CD4-positive, alpha-beta memory T cell (primary cell): ENCODE measurements at places on chromosomes 7 and 10. TPM values are rescaled to one million over a fixed set of nuclear protein-coding genes. Genes with fewer than 3 reads are reported as not detected.

DNA sequence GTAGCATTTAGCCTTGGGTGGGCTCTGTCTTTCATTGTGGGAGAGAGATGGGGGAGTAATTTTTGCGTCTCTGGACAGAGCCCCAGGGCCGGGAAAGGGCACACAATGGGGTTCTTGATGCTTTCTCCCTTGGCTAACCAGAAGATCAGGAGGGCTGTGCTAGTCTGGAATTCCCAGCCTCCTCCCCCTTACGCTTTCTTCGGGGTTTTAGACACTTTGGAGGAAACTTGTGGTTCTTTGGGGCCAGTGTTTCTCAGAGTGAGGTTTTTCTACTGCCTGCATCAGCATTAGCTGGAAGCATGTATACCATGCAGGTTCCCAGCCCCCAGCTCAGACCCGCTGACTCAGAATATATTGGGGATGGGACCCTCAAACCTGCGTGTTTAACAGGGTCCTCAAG lies 7.0 kb downstream of the NEURL1 start:
- no peaks in the 10 kb centered on the region for H3K36me3 ChIP-seq
- H3K27me3 ChIP-seq: no peaks in the 10 kb centered on the region
- H3K4me3 ChIP-seq: no peak overlapping the region
- DNase-seq: no peak

DNA sequence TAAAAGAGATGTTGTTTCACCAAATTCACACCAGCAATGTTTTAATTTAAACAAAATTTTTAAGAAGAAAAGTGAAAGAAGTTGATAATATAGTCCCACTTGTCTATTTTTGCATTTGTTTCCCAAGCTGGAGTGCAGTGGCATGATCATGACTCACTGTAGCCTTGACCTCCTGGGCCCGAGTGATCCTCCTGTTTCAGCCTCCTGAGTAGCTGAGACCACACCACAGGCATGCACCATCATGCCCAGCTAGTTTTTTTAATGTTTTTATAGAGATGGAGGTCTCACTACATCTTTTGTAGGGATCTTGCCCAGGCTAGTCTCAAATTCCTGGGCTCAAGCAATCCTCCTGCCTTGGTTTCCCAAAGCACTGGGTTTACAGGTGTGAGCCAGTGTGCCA lies 14.1 kb upstream of the NDUFA5 start:
- H3K36me3 ChIP-seq: no peaks in the 10 kb centered on the region
- no peak overlapping the region for H3K27ac ChIP-seq
- no peaks in the 10 kb centered on the region for H3K4me1 ChIP-seq
- no peak overlapping the region for H3K4me3 ChIP-seq
- DNase-seq: no peak
- no peaks in the 10 kb centered on the region for H3K27me3 ChIP-seq

DNA sequence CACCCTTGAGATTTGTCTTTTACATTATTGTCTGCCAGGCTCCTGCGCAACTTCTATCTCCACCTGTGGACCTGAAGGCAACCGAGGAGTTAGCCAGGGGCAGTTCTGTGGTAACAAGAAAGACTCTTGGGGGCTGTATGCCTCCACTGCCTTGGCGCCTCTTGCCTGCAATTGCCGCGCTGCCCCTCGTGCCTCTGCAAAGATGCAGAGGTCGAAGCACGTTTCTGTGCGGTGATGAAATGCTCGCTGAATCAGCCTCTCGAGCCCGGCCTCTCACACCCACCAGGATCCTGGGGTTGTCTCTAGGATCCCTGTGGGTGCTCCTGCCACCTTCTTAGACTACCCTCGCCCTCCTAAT lies 486 bp upstream of the LHFPL3 start:
- H3K4me1 ChIP-seq: no peaks in the 10 kb centered on the region
- H3K27ac ChIP-seq: no peak overlapping the region
- no peak overlapping the region for H3K4me3 ChIP-seq
- H3K36me3 ChIP-seq: no peaks in the 10 kb centered on the region

- no peak overlapping the region for H3K4me3 ChIP-seq
- H3K27ac ChIP-seq: no peak overlapping the region
- H3K27me3 ChIP-seq: no peaks in the 10 kb centered on the region
- DNase-seq: no peak
These were observed 54.3 kb downstream of the EGFR start for GRCh38 chr7:55073051-55073511.

- no peak overlapping the region for H3K27ac ChIP-seq
- H3K4me1 ChIP-seq: no peaks in the 10 kb centered on the region
- no peak for DNase-seq
- no peaks in the 10 kb centered on the region for H3K27me3 ChIP-seq
- no peaks in the 10 kb centered on the region for H3K36me3 ChIP-seq
These were observed 695.1 kb downstream of the TNS3 start for GRCh38 chr7:46886669-46887374.

The ABCC2 gene
- 1.1 TPM for polyA plus RNA-seq

- H3K36me3 ChIP-seq: no peaks in the 10 kb centered on the region
- no peak overlapping the region for H3K27ac ChIP-seq
- no peaks in the 10 kb centered on the region for H3K27me3 ChIP-seq
- DNase-seq: no peak
- no peak overlapping the region for H3K4me3 ChIP-seq
- peaks cover 66% of the 10 kb centered on the region for H3K4me1 ChIP-seq
These were observed 75.9 kb downstream of the CCNY start for GRCh38 chr10:35412003-35412723.

- no peak for DNase-seq
- H3K4me3 ChIP-seq: no peak overlapping the region
- H3K4me1 ChIP-seq: no peaks in the 10 kb centered on the region
These were observed 11.5 kb downstream of the LIPJ start for GRCh38 chr10:88598055-88598454.

The MLXIPL gene
- not detected for polyA plus RNA-seq

GRCh38 chr10:57983281-57983791 lies 284.4 kb downstream of the IPMK start:
- no peak overlapping the region for H3K27ac ChIP-seq
- H3K27me3 ChIP-seq: no peaks in the 10 kb centered on the region
- H3K4me3 ChIP-seq: no peak overlapping the region
- DNase-seq: no peak

DNA sequence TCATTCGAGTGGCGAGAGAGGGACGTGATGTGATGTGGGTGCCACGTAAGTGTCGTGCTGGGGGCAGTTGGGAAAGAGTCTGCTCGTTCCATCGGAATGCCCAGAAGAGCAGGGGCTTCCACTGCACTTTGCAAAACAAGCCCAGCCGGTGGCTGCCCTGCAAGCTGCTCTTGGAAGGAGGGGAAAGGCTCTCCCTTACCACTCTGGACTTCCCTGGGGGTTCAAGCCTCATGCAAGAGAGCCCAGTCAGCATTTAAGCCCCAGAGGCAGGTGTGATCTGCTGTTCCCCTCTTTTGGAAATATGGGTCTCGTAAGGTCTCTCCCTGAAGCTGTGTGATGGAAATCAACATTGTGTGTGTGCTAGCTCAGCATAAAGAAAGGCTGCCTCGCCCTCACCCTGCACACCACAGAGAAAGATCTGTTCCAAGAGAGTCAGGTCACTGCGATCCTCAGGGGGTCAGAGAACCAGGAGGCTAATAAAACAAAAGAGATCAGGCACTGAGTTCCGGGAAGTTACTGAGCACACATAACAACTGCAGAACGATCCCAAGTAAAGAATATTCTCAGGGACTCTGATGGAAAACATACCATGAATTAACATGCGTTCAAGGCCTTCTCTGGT lies 212.5 kb downstream of the ADAM12 start:
- H3K4me1 ChIP-seq: no peaks in the 10 kb centered on the region
- H3K27me3 ChIP-seq: no peaks in the 10 kb centered on the region
- H3K27ac ChIP-seq: no peak overlapping the region
- DNase-seq: no peak

GRCh38 chr7:2641406-2642393 lies 9.9 kb downstream of the TTYH3 start:
- no peak overlapping the region for H3K27ac ChIP-seq
- peaks cover 14% of the 10 kb centered on the region for H3K4me1 ChIP-seq

- no peak overlapping the region for H3K27ac ChIP-seq
- no peaks in the 10 kb centered on the region for H3K36me3 ChIP-seq
- peaks cover 29% of the 10 kb centered on the region for H3K4me1 ChIP-seq
These were observed 83.3 kb downstream of the PAX2 start for GRCh38 chr10:100828738-100829096.

DNA sequence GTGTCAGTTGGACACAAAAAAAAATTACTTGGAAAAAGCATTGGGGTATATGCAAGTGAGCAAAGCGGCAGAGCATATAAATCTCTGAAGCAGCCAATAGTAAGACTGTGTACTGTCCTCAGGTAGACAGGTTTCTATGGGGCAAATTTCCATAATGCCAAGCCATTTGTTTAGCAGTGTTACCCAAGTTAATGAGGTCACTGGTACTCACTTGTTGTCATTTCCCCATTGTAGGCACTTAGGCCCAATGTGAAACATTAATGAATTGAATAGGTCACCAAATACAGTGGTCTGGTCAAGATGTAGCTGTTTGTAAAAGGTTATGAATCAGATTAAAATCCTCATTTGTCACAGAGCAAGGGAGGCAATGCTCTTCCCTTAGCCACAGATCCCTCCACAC lies 27.5 kb downstream of the HOXA1 start:
- no peaks in the 10 kb centered on the region for H3K27me3 ChIP-seq
- DNase-seq: no peak
- H3K27ac ChIP-seq: no peak overlapping the region
- no peak overlapping the region for H3K4me3 ChIP-seq

The UPF2 gene
- 5.4 TPM for polyA plus RNA-seq

GRCh38 chr10:3574451-3574850 lies 210.6 kb downstream of the KLF6 start:
- H3K36me3 ChIP-seq: no peaks in the 10 kb centered on the region
- no peaks in the 10 kb centered on the region for H3K4me1 ChIP-seq
- H3K27me3 ChIP-seq: no peaks in the 10 kb centered on the region
- H3K4me3 ChIP-seq: no peak overlapping the region

The LFNG gene
- polyA plus RNA-seq: 0.09 TPM

DNA sequence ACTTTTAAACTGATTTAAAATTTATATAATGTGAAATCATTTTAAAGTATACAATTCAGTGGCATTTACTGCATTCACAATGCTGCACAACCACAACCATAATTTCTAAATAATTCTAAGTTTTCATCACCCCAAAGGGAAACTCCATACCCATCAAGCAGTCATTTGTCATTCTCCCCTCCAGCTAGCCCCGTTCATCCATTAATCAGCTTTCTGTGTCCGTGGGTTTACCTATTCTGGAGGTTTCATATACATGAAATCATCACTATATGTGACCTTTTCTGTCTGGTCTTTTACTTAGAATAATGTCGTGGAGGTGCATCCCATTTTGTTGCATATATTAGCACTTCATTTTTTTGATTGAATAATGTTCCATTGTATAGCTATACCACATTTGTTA lies 214.1 kb downstream of the ADK start:
- no peak overlapping the region for H3K27ac ChIP-seq
- no peaks in the 10 kb centered on the region for H3K4me1 ChIP-seq
- no peak overlapping the region for H3K4me3 ChIP-seq
- DNase-seq: no peak
- no peaks in the 10 kb centered on the region for H3K27me3 ChIP-seq

DNA sequence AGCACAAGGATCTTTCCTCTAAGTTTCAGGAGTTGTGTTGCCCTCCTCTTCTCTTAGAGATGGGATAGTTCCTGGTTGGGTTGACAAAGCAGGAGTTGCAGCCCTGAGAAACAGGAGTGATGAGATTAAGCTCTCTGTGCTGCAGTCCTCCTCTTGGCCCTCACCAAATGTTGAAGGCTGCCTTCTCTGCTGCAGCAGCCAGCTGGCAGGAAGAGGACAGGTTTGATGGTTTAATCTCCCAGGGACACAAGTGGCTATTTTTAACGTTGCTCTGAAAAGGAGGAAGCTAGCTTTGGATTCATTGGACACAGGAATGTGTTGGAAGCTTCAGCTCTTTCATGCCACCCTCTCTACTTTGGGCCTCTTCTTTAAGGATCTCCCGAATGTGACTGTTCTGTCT lies 9.4 kb downstream of the STRIP2 start:
- DNase-seq: no peak
- no peaks in the 10 kb centered on the region for H3K36me3 ChIP-seq

DNA sequence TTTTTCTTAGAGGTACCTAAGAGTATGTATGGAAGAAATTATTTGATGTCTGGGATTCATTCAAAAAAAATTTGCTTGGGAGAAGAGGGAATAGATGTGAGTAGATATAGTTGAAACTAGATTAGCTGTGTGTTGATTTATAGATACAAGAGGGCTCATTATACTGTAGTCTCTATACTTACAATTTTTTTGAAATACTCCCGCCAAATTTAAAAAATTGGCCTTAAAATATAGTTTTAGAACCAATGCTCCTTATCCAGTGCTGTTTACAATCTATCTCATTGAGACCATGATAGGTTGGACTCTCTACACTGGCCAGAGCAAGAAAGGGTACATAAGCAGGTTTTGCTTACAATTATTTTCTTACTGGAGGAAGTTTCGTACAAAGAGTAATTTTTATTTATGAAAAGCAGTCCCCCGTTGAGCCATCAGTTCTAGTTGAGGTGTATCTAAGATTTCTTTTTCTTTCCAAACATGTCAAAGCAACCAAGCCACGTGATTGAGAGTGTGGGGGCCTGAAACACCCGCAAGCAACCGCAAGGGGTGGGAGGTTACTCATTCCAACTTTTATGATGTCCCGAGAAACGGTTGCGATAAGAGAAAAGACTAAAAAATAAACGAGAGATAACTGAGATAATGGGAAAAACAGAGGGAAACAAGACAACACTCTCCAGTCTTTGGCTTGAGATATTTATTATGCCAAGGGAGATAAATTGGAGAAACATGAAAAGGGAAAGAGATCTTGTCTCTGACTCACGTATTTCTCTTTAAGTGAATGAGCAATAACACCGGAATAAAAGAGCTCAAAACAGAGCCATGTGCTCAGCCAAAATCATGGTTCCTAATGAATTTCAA lies 729.2 kb downstream of the LRMDA start:
- no peak overlapping the region for H3K4me3 ChIP-seq
- no peaks in the 10 kb centered on the region for H3K36me3 ChIP-seq
- H3K4me1 ChIP-seq: no peaks in the 10 kb centered on the region
- no peak for DNase-seq
- H3K27ac ChIP-seq: no peak overlapping the region

DNA sequence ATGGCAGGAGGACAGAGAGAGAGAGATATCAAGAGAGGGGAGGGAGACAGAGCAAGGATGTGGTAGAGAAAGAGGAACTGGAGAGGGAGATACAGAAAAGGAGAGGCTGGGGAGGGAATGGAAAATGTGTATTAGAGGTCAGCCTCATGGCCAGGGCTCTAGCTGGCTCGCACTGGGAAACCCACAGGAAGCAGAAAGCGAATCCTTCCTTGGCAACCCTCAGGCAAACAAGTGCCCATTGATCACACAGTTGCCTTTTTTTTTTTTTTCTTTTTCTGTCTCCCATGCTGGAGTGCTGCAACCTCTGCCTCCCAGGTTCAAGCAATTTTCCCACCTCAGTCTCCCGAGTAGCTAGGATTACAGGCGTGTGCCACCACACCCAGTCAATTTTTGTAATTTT lies 391.2 kb downstream of the TYW1 start:
- H3K36me3 ChIP-seq: no peaks in the 10 kb centered on the region
- H3K4me3 ChIP-seq: no peak overlapping the region
- no peak for DNase-seq
- no peaks in the 10 kb centered on the region for H3K4me1 ChIP-seq
